ENCODE measurements at places on chromosomes 1 and 21.

DNA sequence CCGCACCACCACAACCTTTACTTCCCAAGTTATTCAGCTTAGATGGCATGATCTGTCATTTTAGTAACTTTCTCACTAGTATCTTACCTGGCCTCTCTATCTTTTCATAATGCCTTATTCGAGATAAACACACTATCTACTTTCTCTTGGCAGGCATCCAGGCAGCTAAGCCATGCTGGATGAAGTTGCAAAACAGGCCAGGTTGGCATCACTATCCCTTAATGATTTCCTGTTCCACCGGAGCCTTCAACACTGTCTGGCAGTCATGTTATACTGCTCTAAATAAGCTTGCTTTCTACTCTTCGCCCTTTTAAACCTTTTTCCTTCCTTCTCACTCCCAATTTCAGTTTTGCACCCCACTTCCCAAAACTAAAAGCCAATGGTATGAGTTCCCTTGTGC is 12.0 kb upstream of the KCNH1 start:
- DNase-seq: no peak

- DNase-seq: no peak
These were observed 63.1 kb upstream of the PBX1 start for GRCh38 chr1:164495905-164496304.

DNA sequence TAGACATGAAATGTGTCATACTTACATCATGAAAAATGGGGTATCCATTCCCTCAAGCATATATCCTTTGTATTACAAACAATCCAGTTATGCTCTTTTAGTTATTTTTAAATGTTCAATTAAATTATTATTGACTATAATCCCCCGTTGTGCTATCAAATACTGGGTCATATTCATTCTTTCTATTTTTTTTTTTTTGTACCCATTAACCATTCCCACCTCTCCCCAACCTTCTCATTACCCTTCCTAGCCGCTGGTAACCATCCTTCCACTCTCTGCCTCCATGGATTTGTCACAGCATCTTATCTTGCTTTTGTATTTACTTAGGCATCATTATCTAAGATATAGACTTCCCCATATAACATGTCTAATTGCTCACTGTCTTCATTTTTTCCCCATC is 15.8 kb downstream of the ATG4C start:
- no peak for DNase-seq

GRCh38 chr1:234823191-234824176 is 213.5 kb upstream of the IRF2BP2 start:
- no peak for DNase-seq

GRCh38 chr1:159955456-159955855 is 1.4 kb upstream of the SLAMF9 start:
- no peak for DNase-seq

DNA sequence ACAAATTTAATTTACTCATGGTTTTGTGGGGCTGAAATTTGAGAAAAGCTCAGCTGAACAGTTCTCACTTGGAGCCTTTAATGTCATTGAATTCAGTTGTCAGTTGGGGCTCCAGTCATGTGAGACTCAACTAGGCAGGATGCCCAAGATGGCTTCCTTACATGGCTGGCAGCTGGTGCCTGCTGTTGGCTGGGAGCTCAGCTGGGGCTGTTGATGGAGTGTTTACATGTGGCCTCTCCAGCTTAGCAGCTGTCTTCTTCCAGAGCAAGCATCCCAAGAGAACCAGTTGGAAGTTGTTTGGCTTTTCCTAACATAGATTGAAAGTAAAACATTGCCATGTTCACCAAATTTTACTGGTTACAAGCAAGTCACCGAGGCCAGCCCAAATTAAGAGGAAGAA is 81.8 kb upstream of the KCNA3 start:
- DNase-seq: no peak

GRCh38 chr1:19682257-19682656 is 17.6 kb downstream of the HTR6 start:
- peak; percentile 35 for DNase-seq

DNA sequence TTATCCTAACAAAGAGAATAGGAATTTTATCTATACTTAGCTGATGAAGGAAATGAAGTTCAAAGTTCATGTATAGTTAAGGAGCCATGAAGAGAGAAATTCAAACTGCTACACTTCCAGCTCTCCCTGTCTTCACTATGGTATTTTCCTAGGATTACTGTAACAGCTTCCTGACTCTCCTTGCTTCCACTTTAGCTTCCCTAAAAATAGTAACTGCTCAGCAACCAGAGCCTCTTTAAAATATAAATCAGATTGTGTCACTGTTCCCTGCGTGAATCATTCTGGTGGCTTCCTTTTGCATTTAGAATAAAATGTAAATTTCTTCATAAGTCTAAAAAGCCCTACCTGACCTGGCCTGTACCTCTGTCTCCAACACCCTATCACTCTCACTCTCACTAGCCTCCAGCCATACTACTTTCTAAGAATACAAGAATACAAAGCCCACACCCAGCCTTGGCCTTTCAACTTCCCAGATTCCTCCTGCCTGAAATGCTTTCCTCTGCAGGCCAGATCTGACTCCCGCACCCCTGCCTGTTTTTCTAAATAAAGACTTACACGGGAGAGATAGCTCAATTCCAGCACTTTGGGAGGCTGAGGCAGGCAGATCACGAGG is 30.5 kb downstream of the OR10J1 start:
- DNase-seq: no peak

DNA sequence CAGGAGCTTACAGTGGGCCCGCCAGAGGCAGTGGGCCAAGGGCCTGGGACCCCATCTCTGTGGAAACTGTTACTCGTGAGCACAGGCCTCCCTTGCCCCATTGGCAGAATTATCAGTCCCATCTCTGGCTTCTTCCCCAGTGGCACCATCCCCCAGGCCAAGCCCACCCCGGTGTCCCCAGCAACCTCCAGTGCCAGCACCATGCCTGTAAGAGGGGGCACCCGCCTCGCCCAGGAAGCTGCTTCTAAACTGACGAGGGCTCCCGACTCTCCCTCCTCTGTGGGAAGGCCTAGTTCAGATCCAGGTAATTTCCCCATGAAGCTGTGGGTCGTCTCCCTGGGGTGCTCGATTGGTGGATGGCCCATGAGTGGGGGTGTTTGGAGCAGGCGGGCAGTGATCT is 46.8 kb downstream of the TNFRSF8 start:
- DNase-seq: no peak

- DNase-seq: no peak
These were observed 14.4 kb downstream of the ABCG1 start for GRCh38 chr21:42233067-42233961.

- no peak for DNase-seq
These were observed 51.4 kb downstream of the LEPR start for GRCh38 chr1:65471861-65472332.

DNA sequence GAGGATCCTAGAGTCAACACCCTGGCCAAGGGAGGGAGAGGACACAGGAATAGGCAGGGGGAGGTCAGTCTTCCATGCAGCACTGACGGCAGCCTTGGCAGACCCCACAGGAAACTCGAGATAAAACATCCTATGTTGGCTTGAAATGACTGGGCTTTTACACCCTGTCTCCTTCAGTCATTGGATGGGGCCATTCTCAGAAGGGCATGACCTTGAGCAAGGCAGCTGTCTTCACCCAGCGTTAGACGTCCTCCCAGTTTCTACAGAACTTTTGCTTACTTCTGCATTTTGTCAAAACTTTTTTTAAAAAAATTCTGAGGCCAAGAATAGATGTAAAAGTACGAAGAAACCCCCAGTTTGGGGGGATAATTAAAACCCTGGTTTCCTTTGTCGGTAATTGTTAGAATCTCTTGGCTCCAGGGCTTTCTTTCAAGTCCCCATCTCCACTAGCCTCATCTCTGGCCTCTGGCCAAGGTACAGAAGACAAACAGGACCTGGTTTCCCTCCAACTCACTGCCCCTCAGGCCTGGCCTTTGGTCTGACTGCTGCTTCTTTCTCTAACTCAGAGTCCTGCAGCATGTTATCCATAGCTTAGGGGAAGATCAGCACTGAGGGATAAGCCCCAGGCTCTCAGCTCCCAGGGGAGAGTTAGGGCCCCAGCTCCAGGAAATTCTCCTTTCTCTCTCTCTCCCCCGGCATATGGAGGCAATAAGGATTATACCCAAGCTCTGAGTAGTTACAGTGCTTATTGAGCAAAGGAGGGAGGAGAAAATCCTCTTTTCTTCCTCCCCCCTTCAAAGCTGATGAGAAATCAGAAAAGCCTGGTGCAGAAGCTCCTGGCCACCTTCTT is 51.6 kb upstream of the KCND3 start:
- DNase-seq: no peak

DNA sequence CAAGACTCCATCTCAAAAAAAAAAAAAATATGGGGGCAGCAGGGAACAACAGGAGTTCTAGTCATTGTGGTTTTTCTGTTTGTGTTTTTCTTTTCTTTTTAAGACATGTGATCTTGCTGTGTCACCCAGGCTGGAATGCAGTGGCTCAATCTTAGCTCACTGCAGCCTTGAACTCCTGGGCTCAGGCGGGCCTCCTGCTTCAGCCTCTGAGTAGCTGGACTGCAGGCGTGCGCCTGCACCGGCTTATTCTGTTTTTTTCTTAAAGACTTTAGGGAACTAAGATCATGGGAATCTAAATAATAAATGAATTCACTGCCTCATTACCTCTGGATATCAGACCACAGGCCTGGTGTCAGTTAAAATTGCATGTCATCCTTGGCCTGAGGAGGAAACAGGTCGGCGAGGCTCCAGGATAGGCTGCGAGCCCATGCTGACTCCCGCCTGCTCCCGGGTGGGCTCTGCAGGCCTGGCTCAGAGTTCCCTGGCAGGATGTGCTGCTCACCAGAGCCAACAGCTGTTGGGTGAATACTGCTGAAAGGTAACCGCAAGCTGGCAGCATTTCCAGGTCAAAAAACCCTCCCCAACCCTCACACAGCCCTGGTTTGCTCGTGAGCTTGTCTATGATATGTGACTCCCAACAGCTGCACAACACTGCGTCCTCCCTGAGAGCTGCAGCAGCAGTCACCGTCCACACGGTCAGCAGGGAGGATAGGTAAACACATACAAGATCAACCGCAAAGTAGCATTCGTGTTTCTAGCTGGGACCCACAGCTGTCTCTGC is 58.1 kb downstream of the SCCPDH start:
- DNase-seq: peak; percentile 4

DNA sequence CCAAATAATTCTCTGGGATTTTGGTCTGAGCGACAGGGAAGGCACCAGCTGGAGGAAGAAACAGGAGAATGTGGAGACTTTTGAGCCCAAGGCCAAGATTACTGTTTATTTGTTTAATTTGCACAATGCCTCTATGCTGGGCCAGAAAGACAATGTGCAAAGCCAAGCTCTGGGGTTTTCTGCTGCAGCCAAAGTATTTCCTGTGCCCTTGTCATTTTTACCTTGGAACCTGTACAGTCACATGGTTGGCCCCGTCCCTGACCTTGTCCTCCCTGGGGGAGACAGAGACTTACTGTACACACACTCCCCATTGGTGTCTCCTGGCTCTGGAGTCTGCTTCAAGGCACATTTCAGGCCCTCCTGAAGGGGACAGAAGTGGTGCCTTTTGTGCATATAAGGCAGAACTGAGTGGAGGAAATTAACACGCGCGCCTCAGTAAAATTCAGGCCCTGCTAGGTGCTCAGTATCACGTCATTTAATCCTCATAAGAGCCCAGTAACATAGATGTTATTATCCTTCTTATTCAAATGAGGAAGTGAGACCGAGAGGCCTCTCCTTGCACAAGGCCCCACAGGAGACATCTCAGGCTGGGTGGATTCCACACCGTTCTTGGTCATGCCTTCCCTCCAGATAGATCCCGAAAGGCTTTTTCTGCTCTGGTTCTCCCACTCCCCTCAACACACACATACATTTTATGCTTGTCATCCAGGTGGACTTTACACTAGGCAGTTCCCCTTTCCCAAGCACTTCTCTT is 21.1 kb downstream of the C1orf115 start:
- no peak for DNase-seq

DNA sequence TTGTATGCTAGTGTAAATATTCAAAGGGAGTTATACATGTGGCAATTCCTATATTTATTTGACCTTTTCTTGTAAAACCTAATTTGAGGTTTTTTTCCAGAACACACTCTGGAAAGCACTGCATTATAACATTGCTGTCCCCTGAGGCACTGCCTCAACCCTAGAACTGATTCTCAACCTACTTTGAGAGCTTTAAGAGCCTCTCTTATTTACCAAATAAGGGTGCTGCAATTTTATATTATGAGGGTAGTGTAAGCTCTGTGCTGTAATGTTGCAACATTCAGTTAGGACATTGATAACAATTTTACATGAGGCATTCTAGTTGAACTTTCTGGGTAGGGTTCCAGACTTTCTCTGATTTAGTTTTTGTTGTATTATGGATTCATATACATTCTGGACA is 302.2 kb upstream of the DEPDC1 start:
- no peak for DNase-seq

DNA sequence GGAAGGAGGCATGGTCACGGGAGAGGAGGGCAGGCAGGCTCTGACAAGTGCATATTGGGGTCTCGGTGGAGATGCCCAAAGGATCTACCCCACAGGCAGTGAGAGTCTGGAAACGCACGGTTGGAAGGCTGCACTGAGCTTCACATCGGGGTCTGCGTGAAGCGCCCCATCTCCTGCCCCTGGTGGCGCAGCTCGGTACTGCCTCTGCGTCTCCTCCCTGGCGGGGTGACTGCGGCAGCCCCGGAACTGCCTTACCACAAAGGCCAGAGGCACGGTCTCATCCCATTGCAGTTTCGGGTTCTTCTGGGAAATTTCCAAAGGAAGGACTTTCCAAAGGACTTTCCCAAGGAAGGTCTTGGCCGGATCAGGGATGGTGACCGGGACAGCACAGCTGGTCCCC is 69.2 kb upstream of the AJAP1 start:
- no peak for DNase-seq

DNA sequence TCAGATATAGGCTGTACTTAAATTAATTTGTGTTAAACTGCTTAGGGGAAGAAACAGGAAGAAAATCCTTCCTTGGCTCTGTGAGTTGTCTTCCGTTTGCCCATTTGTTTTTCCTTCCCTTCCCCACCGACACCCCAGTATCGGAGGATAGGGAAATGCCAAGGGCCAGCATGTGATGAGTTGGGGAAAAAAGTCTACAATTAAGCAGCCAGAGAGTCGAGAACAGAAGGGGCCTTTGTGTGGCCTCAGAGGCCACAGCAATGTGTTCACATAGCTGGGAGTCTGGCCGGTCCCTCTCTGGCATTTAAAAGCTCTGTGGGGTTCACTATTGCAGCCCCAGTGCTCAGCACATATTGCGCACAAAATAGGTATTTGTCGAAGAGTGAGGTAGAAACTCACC is 489.3 kb downstream of the MATN1 start:
- DNase-seq: no peak

Data from amniotic stem cell (primary cell).